CD8-positive, alpha-beta memory T cell (primary cell): ENCODE measurements at places on chromosomes 2 and 18. TPM values are rescaled to one million over a fixed set of nuclear protein-coding genes. Genes with fewer than 3 reads are reported as not detected.

Gene RETREG2
- 76.1 TPM for total RNA-seq

Gene SLC40A1
- total RNA-seq: 2.7 TPM

Gene ZNF396
- total RNA-seq: 1.2 TPM

Gene UPP2
- not detected for total RNA-seq

Gene FECH
- total RNA-seq: 31.5 TPM

Gene DUSP2
- 214 TPM for total RNA-seq

Gene CNGA3
- not detected for total RNA-seq

Gene TMEM37
- not detected for total RNA-seq

Gene GAREM1
- total RNA-seq: not detected

DNA sequence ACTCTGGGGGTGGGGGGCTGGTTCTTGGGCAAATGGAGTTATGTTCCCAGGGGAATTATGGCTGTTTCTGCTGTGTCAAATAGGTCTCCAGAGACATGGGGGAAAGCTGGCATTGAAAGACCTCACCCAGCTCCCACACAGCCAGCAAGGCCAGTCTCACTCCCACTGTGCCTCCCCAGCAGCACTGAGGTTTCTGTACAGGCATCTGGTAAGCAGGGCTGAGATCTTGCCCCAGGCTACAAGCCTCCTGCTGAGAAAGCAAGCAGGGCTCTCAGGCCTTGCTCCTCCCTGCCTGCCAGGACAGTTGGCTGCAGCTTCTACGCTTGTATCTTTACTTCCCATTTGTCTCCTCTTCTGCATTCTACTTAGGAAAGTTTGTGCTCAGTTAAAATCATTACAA is 50.5 kb upstream of the FHOD3 start:
- no peak for DNase-seq

DNA sequence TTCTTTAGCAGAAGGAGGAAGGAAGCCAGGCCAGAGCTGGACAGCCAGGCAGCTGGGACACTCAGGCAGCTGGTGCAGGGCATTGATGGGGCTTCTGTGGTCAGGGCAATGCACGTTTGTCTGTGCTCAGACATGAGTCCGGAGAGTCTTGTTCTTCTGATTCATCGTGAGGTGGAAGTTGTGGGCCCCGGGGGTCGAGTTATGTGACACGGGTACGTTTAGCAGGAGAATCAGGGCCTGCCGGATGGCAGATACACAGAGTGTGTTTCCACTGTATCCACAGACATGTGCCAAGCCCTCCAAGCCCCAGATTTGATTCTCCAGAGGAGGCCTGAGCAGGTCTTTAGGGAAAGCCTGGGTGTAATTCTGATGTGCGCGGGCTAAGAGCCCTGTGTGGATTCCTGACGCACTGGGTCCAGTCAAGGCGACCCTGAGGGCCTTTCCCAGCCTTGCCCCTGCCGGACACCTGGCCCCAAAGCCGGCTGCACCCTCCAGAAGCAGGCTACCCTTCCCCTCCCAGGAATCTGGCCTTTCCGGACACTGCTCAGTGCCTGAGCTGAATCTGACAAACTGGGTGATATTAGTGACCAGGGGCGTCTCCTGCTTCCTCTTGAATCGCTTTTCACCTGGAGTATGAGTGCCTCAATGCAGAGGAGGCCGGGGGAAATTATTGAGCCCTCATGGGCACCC is 10.1 kb downstream of the ARHGEF4 start:
- DNase-seq: peak; percentile 38

DNA sequence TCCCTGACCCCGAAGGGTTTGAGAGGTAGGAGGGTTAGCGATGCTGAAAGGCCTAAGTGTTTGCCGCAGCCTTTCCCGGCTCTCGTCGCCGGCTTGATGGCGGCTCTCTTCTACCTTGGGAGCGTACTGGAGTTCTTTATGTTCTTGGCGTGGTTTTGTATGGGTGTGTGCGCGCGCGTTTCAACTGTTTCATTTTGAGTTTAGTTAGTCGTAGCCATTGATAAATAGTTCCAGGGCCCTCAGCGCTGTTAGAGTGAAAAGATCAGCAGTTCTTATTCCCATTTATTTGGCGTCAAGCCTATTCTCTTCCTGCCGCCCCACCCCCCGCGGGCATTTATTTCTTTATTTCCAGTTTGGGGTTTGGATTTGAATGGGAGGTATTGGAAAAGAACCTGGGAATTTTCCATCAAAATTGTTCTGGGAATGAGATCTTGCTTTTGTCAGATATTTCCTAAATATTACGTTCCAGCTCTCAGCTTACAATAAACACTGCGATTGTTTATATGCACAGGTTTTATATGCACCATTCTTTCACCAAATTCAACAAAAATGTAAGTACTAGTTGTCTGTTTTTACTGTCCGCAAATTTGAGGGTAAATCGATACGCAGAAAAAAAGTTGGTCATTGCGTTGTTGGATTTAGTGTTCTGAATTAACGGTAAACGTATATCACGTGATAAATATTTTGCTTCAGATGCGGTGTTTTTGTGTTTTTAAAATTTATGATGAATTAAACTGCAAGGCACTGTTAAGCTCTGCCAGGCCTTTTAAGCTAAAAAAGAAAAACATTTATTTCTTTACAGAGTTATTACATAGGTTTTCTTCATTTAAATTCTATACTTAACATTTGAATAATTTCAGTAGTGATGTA is 954 bp downstream of the CCNT2 start:
- DNase-seq: peak; percentile 21

DNA sequence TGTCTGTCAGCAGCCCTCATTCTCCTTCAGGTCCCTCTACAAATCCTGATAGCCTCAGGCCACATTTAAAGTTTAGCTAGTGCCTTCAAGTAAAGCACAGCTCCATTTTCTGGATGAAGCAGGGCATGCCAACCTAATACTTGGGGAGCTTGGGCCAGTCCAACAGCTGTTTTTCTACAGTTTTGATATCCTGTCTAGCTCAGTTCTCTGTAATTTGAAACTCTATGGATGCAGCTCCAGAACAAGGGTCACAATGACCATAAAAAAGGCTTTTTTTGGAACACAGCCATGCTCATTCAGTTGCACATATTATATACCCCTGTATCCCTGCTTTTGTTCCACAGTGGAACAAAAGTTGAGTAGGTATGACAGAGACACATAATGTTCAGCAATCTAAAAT is 373.5 kb downstream of the SUCLG1 start:
- DNase-seq: no peak

DNA sequence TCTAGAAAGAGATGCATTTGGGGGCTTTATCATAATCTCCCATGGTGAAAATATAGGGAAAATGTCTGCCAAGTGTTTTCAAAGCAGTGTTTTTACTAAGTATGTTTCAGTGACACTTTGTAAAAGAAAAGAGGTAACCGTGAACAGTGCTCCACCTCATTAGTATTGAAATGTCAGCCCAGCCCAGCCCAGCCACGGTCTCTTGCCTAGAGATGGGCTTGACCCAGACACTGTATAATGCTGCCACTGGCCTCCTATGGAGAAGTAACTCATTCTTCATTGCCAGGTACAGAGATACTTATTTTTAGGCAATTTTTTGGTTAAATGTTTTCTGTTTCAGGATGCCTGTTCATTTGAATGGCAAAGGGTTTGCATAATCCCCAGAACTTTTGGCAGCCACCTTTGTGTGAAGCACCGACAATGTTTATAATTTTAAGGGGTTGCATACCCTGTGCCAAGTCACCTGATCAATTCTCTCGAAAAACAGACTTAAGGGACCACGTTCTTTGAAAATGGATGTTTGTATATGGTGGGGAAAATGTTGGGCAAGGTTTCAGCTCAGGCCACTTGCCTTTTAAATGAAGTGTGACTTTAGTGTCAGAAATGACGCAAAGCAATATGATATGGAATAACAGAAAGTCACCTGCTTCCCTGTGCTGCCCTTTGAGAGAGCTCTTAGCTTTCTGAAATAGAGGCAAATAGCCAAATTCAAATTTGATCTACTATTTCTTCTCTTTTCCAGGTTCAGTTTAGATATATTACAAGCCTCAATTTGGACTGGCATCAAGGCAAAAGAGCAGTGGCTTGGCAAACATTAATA is 314.5 kb upstream of the RGPD4 start:
- no peak for DNase-seq

DNA sequence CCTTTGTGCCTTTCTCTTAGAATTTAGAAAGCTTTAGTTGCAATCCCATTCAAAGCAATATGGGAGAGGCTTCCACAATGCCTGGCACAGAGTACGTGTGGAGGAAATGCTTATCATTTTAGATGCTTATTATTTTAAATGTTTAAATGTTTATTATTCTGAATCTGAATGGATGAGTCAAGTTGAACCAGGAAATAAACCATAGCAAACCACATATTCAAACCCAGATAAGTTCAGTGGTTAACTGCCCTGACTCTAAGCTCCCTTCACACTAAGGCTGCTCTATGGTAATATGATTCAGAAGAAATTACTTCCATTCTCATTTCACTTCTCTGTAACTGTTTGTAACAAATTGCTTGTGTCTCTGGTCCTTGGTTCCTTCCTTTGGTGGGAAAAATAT is 5.2 kb upstream of the PPP4R1 start:
- DNase-seq: no peak

- DNase-seq: no peak
Observed at GRCh38 chr18:31230495-31230894, 67.8 kb upstream of the DSC1 start.

GRCh38 chr2:100294162-100294497 is 28.2 kb downstream of the LONRF2 start:
- no peak for DNase-seq

- DNase-seq: no peak
Observed at GRCh38 chr2:132979339-132980093, 309.5 kb upstream of the LYPD1 start.

GRCh38 chr18:79438898-79439627 is 43.3 kb downstream of the NFATC1 start:
- DNase-seq: no peak

DNA sequence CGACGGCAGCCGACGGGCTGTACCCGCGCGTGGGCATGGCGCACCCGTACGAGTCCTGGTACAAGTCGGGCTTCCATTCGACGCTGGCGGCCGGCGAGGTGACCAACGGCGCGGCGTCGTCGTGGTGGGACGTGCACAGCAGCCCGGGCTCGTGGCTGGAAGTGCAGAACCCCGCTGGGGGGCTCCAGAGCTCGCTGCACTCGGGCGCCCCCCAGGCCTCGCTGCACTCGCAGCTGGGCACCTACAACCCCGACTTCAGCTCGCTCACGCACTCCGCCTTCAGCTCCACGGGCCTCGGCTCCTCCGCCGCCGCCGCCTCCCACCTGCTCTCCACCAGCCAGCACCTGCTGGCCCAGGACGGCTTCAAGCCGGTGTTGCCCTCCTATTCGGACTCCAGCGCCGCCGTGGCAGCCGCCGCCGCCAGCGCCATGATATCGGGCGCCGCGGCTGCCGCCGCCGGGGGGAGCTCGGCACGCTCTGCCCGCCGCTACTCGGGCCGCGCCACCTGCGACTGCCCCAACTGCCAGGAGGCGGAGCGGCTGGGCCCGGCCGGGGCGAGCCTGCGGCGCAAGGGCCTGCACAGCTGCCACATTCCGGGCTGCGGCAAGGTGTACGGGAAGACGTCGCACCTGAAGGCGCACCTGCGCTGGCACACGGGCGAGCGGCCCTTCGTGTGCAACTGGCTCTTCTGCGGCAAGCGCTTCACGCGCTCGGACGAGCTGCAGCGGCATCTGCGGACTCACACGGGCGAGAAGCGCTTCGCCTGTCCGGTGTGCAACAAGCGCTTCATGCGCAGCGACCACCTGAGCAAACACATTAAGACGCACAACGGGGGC is 2.0 kb downstream of the SP9 start:
- DNase-seq: peak; percentile 47

GRCh38 chr2:176075481-176075880 is 8.3 kb downstream of the EVX2 start:
- DNase-seq: no peak

- DNase-seq: no peak
Observed at GRCh38 chr2:173028671-173029070, 47.0 kb upstream of the MAP3K20 start.

GRCh38 chr18:56641714-56642337 is 3.4 kb upstream of the TXNL1 start:
- no peak for DNase-seq

DNA sequence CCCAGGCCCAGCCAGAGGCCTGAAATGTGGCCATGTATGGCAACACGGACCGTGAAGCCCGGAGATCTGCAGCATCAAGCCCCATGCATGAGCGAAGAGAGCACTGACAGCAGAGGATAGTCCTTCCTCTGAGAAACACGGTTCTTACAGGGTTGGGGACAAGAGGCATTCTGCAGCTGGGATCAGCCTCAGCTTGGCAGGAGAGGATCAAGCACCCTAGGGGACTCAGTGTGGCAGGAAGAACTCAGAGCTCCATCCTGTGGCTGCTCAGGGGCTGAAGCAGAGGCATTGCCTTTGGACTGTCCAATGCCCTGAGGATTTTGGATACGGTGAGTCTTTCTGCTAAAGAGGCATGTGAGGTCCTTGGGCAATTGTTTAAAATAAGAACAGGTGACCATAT is 368.7 kb downstream of the ZNF516 start:
- no peak for DNase-seq

DNA sequence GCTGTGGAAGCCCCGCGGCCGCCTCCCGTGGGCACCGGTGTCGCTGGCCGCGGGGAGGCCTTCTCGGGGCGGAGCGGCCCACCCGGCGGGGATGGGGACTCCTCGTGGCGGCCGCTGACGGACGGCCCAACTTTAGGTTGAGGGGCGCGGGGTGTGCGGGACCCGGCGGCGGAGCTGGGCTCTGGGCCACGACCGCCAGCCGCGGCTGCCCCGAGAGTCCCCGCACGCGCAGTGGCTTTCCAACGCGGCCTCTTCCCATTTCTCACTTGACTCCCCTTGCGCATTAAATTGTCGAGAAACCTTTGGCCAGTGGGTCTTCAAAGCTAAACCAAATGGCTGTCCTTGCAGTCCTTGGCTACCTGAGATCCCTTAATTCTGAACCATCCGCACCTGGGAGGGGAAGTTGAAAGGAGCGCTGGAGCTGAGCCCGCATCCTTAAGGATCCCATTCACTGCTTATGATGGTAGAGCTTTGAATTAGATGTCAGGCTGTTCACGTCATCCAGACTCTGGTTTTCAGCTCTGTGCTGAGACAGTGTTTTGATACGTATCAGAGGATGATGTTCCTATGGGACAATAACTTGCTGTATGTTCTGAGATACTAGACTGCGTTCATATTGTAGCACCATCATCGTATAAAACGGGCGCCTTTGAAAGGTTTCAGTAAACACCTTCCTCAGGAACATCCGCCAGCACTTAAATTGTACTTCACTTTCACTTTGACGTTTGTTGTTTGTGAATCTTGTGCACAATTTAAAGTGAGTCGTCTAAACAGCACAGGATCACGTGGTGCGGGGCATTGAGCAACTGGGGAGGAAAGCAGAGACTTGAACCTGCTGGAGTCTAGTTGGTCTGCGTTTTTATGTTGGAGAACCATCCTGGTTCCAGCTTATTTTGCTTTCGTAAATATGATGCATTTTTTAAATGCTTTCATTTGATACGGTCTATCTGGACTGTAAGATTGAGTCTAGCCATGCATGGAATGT is 874 bp downstream of the CLIP4 start:
- peak; percentile 73 for DNase-seq
